AG08396 (cell line): ENCODE measurements at places on chromosomes 7 and 10.

- no peak for DNase-seq
These were observed 276.9 kb downstream of the BAMBI start for GRCh38 chr10:28954211-28954610.

GRCh38 chr7:41169317-41169716, 533.6 kb downstream of the INHBA start:
- no peak for DNase-seq

DNA sequence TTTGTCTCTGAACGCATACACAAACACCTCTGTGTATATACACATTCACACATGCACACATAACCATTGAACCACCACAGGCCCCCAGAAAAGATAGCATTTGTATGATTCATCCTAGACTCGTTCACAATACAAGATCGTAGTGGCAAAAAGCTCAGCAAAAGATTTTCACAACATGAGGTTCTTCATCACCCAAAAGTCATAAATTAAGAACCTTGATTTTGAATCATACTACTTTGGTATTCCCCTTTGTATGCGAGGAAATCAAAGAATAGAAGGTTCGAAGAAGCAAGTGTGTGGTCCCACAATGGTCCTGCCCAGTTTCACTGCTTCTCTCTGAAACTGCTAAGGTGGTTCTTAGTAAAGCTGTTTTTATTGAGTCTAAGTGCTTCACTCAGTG, 200.7 kb downstream of the CELF2 start:
- DNase-seq: no peak

DNA sequence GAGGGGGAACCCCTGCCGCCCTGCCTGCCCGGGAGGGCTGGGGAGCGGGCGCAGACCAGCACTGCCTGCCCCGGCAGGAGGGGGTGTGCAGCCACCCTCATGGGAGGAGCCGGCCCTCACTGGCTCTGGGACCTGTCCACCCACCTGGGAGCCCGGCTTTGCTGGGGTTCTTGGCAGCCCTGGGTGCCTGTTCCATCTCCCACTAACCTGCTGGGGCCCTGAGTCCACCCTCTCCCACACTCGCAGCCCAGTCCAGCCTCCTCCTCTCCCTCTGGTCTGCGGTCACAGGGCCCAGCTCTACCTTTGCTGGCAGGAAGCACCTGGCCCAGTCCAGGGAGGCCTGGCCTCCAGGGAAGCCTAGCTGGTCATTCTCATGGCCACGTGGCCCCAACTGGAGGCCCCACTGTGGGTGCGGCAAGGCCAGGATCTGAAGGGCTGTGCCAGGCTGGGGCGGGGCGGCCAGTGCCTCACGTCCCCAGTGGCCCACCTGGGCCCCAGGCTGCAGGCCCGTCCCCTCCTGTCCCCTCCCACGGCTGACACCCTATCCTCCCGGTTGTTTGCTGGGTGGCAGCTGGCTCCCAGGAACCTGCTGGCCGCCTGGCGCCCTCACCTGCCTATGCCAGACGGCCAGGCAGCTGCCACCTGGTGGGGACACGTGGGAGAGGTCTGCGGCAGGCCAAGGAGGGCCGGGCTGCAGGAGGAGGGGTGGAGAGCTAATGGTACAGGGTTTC, at the start of gene TMEM184A:
TMEM184A (minus strand) TSS at position 393 of the 731 bp plus-strand sequence. CDS start 721 bp downstream, outside the sequence.
- DNase-seq: peak; percentile 27

DNA sequence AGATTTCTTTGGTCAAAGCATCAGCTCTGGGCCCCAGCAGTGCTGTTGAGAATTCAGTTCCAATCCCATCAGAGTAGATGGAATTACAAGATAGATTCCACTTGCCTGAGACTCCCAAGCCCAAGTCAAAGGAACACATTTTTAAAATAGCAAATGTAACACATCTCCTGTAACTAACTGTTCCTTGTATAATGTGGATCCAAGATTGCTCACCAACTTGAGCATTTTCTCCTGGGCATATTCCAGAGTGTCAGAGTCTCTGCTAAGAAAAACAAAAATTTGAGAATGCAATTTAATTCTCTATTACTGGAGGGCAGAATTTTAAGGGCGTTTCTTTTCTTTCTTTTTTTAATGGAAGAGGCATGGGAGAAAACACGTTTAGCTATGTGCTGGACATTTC, 136.7 kb downstream of the NEBL start:
- DNase-seq: no peak

DNA sequence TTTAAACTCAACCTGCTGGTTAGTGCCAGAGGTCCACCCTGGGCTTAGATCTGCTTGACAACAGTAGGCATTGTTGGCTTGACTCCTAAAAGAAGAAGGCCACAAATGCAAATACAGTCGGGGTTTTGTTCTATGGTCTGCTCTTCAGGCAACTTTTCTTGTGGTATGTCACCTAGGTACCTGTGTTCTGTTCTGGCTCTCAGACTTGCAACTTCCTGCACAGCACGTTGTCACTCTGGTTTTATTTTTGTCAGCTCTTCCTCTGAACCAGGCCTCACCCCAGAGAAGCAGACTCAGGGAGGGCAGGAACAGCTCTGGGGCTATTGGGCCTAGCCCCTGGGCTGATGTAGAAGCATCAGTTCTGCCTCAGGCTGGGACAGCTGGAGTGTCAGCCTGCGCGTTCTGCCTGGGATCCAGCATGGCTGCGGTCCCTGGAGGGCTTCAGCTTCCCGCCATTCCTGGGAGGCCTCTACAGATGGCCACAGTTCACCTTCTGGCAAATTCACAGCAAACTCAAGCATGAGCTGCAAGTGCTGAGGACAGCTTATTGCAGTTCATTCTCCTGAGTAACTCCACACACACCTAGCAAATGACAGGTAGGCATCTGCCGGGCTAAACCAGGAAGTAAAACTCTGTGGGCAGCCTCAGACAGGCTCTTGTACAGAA, 11.0 kb upstream of the PDCD4 start:
- DNase-seq: no peak

DNA sequence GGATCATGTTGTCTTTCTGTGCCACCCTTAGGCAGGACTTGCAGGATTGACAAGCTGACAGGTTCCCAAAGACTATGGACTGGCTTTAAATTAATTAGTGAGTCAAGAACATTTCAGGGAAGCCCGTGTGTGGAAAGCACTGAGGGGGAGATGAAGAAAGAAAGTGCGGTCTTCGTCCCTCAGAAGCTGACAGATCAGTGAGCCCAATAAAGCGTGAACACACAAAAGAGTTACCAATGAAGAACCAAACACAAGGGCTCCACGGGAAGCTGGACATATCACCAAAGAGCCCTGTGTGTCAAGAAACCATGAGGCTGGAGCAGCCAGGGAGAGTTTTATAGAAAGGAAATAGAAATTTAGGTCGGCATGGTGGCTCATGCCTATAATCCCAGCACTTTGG, 725.8 kb downstream of the PARD3 start:
- no peak for DNase-seq

- no peak for DNase-seq
These were observed 36.7 kb downstream of the PAPOLB start for GRCh38 chr7:4825081-4825480.

DNA sequence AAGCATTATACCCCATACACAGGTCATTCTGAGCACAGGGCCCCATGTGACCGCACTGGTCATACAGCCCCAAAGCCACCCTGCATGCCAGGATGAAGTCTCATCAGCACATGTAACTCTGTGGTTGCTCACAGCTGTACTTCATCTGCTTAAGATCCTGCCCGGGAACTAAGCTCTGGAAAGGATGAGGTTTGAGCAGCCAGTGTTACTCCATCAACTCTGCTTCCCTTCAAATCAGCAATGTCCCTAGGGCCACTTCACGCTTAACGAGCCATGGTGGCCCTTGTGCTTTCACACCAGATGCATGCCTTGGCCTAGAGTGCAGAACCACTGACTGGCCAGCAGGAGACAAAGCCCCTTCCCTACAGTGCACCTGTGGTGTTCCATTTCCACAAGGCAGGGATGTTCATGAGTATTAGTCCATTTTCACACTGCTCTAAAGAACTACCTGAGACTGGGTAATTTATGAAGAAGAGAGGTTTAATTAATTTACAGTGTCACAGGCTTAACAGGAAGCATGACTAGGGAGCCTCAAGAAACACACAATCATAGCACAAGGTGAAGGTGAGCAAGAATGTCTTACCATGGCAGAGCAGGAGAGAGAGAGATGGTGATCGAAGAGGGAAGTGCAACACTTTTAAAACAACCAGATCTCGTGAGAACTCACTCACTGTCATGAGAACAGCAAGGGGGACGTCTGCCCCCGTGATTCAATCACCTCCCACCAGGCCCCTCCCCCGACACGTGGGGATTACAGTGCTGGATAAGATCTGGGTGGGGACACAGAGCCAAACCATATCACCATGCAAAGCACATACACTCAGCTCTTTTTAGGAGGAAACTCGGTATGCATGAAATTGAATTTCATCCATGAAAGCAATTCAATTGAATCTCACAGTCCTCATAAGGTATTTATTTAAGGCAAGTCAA, 149.0 kb upstream of the CDCA7L start:
- peak; percentile 59 for DNase-seq

- DNase-seq: no peak
These were observed 15.1 kb upstream of the RHOBTB1 start for GRCh38 chr10:60958892-60959601.

GRCh38 chr7:30761214-30762156, 9.6 kb downstream of the INMT start:
- DNase-seq: no peak

GRCh38 chr7:149723795-149724495, 49.4 kb downstream of the ZNF467 start:
- no peak for DNase-seq

- DNase-seq: peak; percentile 88
These were observed at the start of gene DPYSL4 for GRCh38 chr10:132186488-132187429. TSS of gene DPYSL4 (plus strand) at chr10:132186948. CDS start at chr10:132187064, 116 bp downstream.

GRCh38 chr7:11120675-11121220, 147.1 kb downstream of the PHF14 start:
- DNase-seq: no peak

GRCh38 chr7:47384755-47385535, 197.0 kb downstream of the TNS3 start:
- DNase-seq: no peak

GRCh38 chr7:88276605-88277153, 30.0 kb downstream of the STEAP4 start:
- no peak for DNase-seq

DNA sequence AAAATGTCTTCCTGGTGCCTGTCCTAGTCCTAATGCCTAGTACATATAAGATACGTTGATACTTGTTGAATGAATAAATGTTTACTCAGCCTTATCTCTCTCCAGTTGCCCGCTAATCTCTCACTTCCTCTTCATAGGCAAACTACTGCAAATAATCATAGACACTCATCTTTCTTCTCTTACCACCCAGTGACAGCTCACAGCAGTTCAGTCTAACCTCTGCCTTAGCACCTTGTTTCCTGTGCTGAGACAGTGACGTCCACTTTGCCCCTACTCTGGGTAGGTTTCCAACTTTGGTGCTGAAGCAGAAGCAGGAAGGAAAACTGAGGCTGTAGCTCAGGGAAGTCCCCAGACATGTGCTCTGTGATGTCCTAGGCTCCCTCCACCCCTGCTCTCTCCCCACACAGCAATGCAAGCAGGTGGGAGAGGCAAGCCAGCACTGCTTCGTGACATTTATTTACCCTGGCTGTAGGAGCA, 45.5 kb upstream of the RHOBTB1 start:
- no peak for DNase-seq

GRCh38 chr10:111551001-111551400, 474.2 kb downstream of the ADRA2A start:
- DNase-seq: no peak

DNA sequence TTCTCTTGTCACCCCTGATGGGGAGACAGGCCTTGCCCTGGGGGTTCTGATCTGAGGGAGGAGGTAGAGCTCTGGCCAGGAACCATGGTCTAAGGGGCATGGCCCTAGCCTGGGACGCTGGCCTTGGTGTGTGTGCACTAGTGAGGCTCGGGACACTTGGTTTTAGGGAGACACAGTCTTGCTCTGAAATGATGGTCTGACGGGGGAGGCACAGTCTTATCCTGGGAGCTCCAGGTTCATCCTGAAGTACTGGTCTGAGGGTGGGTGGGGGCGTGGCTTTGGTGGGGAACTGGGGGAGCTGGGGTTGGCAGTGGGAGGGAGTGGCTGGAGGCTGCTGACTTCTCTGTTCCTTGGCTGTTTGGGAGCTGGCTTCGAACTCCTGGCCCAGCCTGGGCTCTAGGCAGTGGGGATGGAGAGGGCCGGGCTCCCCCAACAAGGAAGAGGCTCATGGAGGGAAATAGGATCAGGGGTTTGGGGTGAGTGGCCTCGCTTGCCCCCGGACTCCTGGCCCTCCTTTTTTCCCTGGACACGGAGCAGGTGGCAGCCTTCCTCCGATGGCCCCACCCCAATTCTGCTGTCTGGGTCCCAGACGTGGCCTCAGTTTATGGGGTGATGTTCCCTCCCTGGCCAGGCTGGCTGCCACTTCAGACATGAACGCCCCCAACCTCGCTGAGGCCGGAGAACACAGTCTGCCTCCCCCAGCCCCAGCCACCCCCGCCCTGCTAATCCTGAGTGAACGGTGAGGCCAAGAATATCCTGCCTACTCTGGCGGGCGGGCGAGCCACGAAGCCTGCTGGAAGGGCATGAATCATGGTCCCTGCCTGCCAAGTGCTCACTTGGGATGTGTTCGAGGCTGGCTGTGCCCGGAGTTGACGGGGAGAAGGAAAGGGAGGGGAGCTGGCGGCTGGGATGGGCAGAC, 43.5 kb downstream of the TMEM270 start:
- no peak for DNase-seq

GRCh38 chr10:130723704-130724103, 587.5 kb downstream of the GLRX3 start:
- no peak for DNase-seq

- no peak for DNase-seq
These were observed 31.3 kb downstream of the AKR1C3 start for GRCh38 chr10:5125315-5126044.

DNA sequence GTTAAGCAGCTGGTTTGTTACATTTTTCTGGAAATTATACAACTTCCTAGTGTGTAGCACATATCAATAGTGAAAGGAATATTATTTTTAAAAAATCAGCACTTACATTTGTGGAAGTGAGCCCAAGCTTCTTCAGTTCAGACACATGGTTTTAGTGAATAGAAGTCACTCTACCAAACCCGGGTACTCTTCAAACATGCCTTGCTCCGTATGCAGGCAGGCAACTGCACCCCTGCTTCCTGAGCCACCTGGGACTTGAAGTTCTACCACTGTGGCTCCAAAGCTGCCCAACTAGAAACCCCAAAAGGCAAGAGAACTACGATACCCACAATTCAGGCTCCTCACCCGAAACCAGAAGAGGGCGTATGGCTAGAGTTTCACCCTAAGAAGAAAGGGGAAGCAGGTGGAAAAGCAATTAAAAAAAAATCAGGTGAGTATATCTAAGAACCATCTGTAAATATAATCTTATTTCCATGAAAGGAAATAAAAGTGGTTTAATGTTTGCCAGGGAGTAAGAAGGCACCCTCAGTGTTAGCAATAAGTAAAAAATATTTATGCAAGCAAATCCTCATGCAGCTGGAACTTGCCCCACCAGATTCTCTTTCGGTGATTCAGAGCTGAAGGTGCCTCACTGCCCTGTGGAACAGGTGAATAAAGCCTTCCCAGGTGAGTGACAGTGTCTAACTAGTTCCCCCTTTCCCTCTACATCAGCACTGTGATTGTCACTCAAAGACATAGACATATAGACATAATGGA, at the start of gene MACC1:
MACC1 (minus strand) TSS at position 192 of the 756 bp plus-strand sequence. CDS start 55,522 bp downstream, outside the sequence.
- DNase-seq: no peak
